ENCODE measurements at places on chromosomes 2 and 18.

DNA sequence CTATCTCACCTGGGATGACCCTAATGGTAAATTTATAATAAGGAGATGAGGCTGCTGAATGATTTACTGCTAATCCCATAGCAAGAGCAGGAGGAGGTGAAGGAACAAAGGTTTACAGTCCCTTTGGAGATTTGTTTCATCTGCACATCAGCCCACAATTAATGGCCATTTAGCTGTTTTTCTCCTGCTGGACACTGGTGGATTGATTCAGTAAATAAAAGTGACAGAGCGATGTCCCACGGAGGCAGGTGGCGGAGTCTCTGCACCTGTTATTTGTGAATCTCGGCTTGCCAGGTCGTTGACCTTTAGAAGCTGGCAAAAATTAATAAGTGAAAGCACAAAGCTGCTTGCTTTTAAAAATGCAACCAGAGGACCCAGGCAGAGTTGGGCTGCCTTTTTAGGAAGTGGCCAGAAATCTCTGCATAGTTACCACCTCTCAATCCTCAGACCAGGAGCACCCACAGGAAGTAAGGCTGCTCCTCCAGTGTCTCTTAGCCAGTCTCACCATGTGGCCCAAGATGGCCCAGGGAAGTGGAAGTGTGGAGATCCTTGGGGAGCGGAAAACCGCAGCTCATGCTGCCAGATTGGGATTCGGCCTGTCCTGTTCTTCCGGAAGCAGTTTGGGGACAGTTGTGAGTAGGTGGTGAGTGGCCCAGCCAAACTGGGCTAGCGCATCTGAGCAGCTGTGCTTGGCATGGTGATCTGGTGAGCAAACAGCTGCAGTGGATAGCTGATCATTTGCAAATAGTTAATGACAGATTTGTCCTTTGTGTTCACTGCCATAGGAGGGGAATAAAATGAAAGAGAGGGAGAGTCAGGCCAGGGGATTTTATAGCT, 1005.7 kb upstream of the PIK3C3 start:
- no peak for DNase-seq

DNA sequence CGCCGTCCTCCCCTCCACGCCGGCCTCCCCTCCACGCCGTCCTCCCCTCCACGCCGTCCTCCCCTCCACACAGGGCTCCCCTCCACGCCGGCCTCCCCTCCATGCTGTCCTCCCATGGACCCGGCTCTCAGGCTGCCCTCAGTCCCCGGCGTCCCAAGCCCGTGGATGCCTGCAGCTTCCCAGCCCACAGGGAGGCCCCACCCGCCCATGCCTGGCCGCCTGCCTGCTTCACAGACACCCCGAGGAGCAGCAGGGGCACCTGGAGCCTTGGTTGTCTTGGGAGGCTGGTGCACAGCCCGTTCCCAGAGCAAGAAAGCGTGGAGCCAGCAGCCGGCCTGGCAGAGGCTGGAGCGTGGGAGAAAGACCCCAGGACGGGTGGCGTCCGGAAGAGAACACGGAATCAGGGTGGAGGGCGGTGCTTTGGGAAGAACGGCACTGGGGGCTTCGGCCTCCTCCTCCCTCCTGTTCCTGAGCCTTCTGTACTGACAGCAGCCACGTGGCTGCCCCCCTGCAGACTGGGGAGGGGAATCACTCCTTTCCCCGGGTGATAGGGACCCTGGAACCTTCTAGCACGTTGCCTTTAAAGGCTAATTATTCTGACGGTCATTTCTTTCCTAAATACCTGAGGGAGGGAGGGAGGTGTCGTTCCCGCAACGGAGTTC, 26.2 kb upstream of the KCNG2 start:
- no peak for DNase-seq

- DNase-seq: no peak
These were observed 81.6 kb downstream of the FBXO15 start for GRCh38 chr18:74066018-74066417.

GRCh38 chr2:20781656-20782265, 41.1 kb downstream of the LDAH start:
- DNase-seq: no peak

DNA sequence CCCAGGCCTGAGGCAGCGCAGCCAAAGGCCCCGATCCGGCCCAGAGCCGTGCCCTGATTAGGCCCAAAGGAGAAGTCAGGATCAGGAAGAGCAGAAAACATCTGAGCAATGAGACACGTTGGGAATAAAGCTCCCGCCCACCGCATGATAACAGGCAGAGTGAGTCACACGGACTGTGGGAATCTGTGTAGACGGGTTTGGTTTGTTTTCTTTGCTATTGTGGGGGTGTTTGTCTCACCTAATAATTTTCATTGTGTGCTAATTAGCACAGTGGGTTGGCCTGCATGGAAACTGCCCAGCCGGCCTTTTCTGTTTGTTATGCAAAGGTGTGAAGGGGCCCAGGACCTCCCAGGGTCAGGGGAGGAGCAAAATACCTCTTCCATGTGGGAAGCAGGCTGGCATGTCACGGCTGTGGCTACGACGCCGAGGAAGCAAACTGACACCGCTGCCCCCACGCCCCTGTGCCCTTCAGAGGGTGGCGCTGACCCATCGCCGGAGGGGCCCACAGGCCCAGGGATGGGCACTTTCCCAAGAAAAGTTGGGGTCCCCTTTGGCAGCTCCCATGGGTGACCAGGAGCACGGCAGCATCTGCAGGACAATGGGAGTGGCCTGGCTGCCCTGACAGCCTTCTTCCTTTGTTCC, 68.4 kb upstream of the CTDP1 start:
- DNase-seq: no peak

- DNase-seq: peak; percentile 60
These were observed 65.1 kb downstream of the CERS6 start for GRCh38 chr2:168521053-168521741.

- no peak for DNase-seq
These were observed 246.4 kb upstream of the NT5C1B start for GRCh38 chr2:18835787-18836186.

DNA sequence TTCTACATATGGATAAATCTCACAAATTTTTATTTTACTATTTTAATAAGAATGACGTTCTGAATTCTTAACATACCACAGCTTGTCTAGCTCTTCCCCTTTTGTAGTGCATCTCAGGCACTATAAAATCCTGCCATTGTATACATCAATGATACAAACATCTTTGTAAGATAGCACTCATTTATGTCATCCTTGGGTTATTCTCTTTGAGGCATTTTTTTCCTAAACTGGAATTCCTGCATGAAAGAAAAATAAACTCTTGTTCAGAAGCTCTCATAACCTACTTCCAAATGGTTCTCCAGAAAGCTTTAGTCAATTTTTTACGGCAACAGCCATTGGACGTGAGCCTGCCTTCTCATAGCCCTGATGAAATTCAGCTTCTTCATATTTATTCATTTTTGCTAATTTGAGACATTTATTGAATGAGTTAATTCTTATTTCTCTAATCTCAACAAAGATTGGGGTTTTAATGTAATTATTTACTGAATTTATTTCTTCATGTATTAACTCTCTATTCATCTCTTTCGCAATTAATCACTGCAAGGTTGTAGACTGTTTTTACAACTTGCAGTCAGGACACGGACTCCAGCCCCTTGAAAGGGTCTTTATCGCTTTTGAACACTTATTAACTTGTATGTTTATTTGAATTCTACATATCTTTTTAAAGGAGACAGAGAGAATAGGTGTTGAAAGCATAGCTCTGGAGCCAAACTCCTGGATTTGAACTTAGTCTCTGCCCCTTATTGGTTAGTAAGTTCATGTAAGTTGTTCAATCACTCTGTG, 57.6 kb upstream of the PARD3B start:
- peak; percentile 30 for DNase-seq

DNA sequence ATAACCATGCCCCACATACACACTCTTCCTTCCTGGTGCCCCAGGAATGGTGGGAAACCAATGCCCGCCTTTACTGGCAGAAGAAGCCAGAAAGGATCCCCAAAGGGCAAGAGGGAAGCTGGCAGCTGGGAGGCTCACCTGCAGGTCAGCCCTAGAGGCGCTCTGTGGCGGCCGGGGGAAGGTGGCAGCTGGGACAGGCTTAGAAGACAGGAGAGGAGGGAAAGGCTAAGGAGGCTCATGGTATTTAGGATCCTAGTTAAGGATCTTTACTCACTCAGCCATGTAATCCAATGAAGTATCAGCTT, 23.8 kb downstream of the ADRA2B start:
- no peak for DNase-seq

GRCh38 chr2:102044967-102045489, 53.3 kb downstream of the IL1R2 start:
- DNase-seq: no peak

DNA sequence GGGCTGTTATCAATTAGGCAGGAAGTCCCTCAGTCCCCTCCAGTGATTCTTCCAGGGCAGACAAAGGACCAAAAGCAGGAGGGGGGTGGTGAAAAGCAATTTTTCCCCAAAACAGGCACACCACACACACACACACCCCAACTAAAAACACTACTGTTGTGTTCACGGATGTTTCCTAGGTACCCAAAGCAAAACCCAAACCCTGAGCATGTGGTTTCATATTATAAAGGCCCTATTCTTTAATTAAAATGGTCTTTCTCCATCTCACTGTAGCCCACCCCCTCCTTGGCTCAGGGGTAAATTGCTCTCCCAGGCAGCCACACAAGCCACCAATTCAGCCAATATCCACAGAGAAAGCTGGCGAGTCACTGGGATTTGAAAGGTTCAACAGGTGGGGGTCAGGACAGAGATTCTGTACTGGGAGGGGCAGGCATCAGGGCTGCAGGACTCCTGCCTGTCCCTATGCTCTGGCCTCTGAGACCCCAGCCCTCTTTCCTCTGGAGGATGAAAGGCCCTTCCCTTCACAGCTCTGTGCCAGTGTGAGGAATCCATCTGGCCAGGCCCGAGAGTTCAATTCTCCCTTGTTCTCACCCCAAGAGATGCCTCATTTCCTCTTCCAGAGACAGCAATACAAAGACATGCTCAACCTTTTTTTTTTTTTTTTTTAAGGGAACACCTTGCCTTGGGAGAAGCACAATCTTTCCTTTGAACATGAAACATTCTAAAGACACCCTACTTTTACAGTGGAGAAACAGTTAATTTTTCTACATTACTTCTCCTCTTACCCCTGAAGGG, 43.6 kb downstream of the SPRED2 start:
- DNase-seq: no peak

DNA sequence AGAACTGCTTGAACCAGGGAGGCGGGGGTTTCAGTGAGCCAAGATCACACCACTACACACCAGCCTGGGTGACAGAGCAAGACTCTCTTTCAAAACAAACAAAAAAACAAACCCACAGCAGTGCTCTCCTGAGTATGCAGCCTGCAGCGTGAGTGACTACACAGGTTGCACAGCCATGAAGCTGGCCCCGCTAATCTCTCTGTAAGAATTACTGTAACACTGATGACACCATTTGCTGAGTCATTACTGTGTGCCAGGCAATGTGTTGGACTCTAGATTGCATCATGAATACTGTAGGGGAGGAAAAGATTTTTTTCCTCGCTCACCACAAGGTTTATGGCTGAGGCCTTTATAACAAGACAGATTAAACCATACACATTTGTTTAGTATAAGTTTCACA, 118.6 kb upstream of the ATP8B1 start:
- DNase-seq: no peak

GRCh38 chr2:161420406-161421074, 4.4 kb downstream of the TBR1 start:
- DNase-seq: no peak

GRCh38 chr2:36659872-36660312, 36.6 kb upstream of the VIT start:
- no peak for DNase-seq

GRCh38 chr2:47073641-47074040, 81.5 kb downstream of the STPG4 start:
- no peak for DNase-seq

DNA sequence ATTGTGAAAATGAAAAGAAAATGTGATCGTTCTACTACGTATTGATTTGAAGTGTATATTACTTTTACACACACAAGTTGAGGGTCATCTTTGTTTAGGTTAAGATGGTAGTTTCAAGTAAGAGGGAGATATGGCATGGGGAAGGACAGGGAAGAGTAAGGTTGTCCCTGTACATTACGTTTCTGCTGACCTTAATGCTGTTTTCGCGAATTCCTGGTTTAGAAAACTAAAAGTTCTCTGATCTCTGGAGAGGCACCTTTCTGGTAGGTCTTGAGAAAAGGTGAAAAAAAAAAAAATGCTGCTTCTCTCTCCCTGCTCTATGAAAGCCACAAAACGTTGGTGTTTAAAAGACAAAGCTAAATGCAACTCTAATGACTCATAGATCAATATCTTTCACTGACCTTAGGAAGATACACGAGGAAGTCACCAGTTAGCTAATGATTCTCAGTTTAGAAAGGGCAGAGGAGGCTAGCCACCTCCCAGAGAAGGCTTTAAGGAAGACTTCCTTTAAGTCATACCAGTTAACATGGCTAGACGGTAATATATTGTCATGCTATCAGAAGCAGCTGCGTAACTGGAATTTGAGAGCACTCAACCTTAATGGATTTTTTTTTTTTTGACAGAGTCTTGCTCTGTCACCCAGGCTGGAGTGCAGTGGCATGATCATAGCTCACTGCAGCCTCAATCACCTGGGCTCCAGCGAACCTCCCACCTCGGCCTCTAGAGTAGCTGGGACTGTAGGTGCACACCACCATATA, 13.2 kb downstream of the TXNDC2 start:
- no peak for DNase-seq

DNA sequence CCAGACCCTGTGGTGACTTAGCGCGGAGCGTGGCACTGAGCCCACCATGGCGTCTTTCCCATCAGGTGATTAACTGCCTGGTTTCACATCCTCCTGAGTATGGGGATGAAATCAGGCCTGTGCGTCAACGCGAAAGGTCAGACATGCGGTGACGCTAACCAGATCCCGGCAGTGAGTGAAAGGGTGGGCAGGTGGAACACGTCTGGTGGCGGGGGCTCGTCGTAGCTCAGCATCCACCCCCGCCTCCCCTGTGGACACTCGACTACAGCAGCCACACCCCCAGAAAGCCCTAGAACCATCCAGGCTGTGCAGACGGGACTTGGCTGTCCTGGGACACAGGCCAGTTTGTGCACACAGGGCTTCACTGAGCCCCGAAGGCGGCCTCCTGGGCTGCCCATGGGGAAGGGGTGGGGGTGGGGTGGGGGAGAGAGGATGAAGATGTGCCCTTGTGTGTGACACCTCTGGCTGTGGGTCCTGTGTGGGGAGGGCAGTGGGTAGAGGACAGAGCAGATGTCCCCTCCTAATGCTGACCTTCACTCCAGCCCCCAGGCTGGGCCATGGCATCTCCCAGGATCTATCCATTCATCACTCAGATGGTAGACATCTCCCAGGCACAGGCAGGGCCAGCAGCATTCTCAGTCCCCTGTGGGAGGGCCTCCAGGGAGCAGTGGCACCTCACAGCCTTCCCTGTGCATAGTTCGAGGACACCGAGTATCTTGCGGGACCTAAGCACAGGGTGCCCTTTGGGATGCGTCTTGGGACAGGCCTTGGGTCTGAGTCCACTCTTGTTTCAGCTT, 27.5 kb downstream of the RAMP1 start:
- DNase-seq: no peak

- peak; percentile 58 for DNase-seq
These were observed 44.2 kb upstream of the SLC39A10 start for GRCh38 chr2:195612611-195613495.

GRCh38 chr2:197633109-197633657, 42.2 kb downstream of the RFTN2 start:
- no peak for DNase-seq

Data from muscle of back (tissue), 13 donors.